Erythroblast (primary cell): ENCODE measurements at places on chromosomes 11 and 22.

- no peak for DNase-seq
These were observed 704.3 kb downstream of the DLG2 start for GRCh38 chr11:84922836-84923235.

DNA sequence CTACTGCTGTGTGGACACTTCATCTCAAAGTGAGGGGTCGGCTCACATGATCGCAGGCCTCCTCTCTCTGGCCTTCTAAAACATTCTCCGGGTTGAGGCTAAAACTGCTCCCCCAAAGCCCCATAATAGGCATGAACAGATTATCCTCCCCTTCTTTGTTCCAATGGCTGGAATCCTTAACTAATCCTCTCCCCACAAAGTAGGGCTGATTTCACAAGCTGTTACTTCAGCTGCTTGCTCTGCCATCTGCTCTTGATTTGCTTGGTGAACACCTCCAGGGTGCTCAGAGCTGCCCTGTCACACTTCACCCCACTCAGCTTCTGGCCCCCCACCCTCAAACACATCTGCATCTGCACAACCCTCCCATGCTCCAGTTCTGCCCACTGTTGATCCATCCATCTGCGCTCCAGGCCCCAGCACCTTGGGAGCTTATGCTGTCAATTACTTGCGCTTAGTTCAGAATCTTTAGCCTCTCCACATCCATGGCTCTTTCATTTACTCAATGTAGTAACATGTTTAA is 173.1 kb upstream of the API5 start:
- DNase-seq, result no peak

DNA sequence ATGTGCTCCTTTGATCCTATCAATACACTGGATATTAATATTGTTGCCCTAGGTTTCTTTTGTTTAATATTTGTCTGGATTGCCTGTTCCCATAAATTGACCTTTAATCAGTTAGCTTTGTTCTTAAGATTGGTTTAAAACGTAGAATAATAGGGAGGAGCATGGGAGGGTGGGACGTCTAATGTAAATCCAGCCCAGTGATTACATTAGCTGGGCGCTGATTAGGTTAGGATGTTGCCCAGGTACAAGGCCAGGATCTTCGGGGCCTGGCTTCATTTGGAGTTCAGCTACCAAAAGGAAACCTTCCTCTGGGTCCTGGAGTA is at the start of gene SRSF8:
TSS of gene SRSF8 (plus strand) at position 204 of the 323 bp plus-strand sequence. CDS start 308 bp downstream, outside the sequence.
- no peak for DNase-seq

- DNase-seq, result no peak
These were observed 8.8 kb downstream of the POU2F3 start for GRCh38 chr11:120248551-120249278.

GRCh38 chr11:124920870-124921609 is 2.0 kb downstream of the HEPN1 start:
- peak; percentile 75 for DNase-seq

DNA sequence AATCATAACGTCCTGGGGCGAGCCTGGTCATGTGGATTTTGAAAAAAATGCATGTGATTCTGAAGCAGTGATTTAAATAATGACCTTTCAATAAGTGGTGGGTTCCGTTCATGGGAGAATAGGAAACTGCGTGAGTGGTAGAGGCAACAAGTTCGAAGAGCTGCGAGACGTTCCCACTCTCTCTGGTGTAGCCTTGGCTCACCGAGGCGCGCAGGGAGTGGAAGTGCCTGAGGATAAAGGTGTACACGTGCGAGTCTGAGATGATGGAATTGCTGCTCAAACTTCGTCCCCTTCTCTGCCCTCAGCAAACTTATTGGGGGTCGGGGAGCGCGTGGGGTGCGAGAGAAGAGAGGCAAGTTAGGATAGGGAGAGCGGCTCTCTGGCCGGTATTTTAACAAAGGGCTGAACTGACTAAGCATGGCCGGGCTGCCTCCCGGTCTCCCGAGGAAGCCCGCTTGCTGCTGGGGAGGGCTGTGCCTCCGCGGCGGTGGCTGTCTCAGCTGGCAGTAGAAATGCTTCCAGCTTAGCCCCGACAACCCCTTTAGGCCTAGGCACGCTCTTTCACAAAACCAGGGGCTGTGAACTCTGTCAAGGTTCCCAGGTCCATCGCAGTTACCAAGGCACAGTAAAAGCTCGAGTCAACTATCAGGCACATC is 875 bp upstream of the STT3A start:
- no peak for DNase-seq

- no peak for DNase-seq
These were observed 76.8 kb upstream of the VPREB1 start for GRCh38 chr22:22167791-22168189.

GRCh38 chr11:114060392-114061047 is 1.0 kb downstream of the ZBTB16 start:
- peak; percentile 54 for DNase-seq

DNA sequence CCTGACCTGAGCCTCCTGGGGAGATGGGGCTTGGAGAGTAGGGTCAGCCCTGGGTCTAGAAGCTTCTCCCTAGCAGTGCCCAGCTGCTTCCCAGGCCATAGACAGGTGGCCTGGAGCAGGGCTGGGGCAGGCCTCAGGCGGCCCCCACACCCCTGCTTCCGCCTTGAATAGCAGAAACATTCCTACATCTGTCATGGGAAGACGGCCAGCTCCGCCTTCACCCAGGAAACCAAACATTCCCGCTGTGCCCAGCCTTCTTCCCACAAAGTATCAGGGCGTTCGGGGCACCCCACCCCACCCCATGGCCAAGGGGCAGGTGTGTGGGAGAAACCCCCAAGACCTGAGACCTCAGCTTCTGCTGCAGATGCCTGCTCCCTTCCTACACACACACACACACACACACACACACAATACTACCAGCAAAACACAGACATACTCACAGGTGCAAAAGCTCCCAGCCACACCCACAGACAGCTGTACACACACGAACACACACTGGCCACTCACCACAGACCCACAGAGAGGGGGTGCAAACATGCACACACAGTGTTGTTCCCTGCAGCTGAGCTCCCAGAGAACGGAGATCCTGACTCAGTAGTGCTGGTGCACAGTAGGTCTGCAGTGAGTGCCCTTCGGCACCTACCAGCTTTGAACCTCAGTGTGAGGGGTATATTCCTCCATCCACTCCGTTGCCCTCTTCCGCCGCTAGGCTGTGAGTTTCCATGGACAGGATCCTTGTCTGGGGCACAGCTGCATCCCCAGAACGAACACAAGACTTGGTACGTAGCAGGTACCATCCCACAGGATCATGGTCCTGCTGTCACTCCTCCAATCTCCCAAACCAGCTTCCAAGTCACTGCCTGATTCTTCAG is 37.4 kb downstream of the PDGFB start:
- no peak for DNase-seq

GRCh38 chr11:12284316-12285050 is 92.9 kb upstream of the PARVA start:
- no peak for DNase-seq

DNA sequence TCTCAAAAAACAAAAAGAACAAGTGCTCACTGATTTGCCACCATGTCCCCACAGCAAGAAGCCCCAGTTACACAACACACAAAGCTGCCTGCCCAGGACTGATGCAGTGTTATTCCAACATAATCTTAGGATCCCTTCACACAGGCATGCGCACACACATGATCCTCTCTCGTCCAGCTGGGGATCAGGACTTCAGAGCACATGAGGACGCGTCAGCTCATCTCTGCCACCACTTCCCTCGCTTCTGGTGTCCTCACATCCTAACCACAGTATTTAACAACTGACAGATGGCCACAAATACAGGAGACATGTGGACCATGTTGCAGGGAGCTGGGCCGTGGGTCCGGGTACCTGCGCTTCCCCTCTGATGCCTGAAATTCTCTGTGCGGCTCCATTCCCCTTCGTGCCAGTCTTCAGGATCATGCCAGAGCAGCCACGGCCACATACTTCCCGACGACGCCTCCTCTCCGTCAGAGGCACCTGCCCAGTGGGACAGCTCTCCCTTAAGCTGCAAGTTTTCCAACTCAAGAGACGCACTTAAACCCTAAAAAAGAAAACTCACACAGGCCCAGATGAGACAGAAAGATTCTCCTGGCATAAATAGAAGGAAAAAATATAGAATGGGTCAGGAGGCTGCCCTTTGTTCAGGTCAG is 68.3 kb downstream of the PACSIN2 start:
- DNase-seq, result no peak

GRCh38 chr11:68859123-68859522 is 17.4 kb upstream of the CPT1A start:
- no peak for DNase-seq

DNA sequence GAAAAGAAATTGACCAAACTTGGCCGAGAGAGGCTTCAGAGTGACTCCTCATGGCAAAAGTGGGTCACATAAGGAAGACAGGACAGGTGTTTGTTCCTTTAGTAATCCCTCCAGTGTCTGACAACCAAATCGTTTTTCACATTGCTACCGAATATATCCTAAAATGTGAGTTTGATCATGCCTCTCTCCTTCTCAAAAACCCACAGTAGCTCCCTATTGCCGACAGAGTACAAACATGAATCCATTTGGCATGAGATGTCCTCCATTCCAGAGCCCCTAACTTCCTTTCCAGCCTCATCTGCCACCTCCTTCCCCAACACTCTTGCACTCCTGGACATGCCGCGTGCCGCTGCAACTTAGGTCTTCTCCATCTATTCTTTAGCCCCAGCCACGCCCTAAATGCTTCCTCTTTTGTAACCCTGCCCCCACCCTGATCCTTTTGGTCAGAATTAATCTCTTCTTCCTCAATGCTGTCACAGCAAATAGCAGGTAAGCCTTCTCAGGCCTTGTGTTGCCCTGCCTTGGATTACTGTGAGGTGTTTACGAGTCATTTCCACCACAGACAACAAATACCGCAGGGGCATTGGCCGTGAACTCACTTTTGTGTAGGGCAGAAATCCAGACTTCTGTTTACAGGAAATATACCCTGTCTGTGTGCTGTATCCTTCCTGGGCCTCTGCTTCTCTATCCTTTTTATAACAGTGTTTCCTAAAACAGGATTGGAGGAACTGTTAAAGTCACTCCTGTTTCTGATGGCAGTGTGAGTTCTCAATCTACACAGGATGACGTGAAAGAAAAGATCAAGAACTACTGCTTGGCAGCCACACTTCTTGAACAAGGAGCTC is 66.0 kb upstream of the FTH1 start:
- DNase-seq, result no peak

GRCh38 chr11:87359401-87359800 is 321.7 kb downstream of the TMEM135 start:
- no peak for DNase-seq

DNA sequence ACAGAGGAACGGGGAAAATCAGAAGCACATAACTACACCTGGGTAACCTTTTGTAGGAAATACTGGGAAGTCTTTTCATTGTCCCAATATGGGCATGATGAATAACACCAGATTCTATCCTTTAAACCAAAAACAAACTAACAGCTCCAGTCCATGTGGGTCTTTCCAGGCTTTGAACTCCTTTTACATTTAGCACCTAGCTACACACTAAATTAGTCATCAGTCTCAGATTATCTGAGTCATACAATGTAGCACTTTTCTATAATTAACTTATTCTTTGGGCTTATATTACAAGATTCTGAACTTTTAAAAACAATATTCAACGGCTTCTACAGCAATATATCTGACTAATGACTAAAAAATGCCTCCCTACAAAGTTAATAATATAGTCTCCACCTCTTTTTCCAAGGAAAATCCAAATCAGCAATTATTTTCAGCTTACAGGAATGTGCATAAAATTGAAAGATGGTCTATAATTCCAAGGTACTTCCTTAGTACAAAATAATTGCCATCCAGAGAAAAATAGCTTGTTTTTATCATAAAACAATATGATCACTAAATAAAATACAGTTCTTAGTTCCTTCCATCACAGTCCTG is 26.3 kb downstream of the STK33 start:
- DNase-seq, result no peak

DNA sequence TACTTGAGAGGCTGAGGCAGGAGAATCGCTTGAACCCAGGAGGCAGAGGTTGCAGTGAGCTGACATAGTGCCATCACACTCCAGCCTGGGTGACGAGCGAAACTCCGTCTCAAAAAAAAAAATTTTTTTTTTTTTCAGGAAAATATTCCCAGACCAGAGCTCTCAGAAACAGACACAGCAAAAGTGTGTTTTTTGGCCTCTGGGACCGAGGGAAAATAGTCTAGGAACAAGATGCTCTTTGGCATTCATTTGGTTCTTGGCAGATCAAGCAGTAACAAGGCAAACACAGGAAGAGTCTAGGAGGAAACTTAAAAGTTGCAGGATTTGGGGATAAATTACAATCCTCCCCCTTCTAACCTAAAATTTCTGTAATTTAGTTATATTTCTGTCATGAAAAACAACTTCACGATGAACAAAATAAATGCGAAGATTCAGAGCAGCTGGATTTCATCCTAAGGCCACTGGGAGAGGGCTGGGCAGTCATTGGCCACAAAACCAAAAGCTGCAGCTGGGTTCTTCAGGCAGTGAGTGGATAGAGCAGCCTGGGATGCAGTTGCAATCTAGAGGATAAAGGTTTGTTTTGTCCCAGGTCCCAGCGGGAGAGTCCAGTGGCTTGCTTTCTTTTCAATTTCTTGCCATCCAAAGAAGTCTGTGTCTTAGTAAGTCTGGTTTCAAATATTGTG is 19.7 kb downstream of the ATG16L2 start:
- DNase-seq, result no peak

DNA sequence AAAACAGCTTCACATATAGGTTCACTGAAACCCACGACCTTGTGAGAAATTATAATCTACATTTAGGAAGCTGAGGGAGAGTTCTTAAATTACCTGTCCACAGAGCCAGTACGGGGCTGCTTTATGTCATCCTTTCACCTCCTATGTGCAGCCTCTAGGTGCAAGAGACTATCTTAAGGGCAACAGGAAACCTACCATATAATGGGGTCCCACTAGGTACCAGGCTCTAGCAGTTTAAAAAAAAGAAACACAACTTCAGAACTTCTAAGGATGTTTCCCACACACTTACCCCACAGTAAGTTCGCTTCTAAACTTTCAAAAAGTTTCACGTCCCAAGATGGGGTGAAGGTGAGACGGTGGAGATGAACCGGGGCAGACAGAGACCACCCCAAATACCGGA is 573 bp downstream of the STK33 start:
- no peak for DNase-seq

DNA sequence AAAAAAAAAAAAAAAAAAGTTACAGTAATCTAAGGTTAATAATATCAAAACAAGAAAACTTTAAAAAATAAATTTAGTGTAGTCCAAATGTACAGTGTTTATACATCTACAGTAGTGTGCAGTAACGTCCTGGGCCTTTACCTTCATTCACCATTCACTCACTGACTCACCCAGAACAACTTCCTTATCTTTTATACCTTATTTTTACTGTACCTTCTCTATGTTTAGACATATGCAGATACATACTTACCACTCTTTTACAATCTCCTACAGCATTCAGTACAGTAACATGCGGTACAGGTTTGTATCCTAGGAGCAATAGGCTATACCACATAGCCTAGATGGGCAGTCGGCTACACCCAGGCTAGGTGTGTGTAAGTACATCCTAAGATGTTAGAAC is 38.5 kb downstream of the TCF20 start:
- DNase-seq, result no peak

DNA sequence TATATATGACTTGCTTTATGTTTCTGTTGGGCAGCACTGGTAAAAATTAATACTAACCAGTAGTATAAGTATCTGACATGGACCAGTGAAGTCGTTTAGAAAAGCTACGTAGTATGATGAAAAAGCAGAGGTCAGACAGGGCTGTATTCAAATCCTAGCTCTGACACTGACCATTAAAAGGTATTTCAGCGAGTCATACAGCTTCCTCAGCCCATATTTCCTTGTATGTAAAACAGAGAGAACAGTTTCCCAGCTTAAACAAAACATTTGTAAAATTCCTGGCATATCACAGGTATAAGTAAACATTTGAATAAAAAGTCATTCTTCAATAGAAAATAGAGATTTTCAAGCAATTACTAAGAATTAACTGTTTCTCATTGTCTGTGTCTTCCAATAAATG is 4.2 kb downstream of the NOX4 start:
- DNase-seq, result no peak

GRCh38 chr22:38310518-38311322 is 6.5 kb downstream of the CSNK1E start:
- DNase-seq, result no peak
